Left colon (tissue), 2 donors: ENCODE measurements at places on chromosomes 4 and X. TPM values are rescaled to one million over a fixed set of nuclear protein-coding genes. Genes with fewer than 3 reads are reported as not detected.

Gene MSANTD1
- 0.82 TPM for total RNA-seq

Gene TMEM35A
- 3.9 TPM for total RNA-seq

Gene AVPR2
- 0.64 TPM for total RNA-seq

Gene RPL9
- total RNA-seq = 939 TPM
